ENCODE measurements at places on chromosomes 7 and 10.

DNA sequence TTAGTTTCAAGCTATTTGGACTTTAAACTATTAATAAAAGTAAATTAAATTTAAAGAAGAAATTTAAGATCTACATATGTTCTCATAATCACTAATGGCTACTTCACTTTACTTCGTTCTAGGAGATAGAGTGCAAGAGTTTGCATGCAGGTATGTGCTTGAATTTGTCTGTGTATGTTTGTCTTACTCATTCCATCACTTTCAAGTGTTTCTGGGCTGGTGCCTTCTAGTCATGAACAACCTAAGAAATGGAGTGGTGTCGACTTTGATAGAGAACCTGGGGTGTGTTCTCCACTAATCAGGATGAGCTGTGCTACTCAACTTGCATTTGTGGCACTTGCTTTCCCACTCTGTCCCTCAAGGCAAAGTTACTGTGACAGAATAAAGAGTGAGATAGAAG lies 169.9 kb downstream of the KCND2 start:
- DNase-seq = no peak

GRCh38 chr10:130128062-130128781 lies 8.0 kb upstream of the GLRX3 start:
- DNase-seq = no peak

DNA sequence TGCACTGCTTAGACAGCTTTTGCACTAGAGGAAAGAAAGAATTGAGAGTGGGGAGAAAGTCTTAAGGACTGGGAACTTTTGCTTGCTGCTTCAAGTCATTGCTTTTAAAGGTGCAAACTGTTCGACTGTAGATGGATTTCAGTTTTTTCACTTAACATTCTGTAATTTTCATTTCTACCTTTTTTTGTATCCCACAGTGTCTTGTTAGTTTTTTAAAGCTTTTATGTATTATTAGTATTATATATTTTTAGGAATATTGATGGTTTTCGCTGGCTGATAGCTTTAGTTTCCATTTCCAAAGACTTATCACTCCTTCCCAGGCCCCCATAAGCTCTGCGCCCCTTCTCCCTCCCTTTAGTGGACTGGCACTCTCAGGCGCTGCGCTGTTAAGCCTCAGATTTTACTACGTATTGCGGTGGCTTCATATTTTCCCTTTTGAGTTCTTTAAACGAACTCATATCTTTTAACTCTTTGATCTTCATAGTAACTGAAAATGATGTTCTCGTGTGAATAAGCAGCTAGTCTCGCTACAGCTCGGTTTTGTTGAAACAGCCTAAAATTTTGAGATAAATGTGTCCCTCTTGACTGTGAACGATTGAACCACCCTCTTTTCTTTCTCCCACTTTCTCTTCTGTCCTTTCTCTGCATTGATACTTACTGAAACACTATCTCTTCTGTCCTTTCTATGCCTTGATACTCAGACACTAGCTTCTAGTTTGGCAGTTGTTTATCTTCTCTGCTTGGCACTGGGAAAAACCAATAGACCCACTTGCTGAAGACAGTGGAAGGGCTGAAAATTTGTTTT lies 2.5 kb upstream of the ETV1 start:
- DNase-seq = no peak

DNA sequence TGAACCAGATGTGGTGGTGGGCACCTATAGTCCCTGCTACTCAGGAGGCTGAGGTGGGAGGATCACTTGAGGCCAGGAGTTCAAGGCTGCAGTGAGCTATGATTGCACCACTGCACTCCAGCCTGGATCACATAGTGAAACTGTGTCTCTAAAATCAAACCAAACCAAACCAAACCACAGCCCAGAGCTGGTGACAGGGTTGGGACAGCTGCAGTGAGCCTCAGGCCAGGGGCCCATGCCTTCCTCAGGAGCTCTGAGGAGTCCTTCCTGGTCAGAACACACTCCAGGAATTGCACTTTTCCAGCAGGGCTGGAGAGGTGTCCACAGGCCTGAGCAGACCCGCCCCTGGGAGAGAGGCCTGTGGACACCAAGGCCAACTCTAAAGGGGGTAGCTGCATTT lies 32.5 kb upstream of the OCM2 start:
- DNase-seq = no peak

GRCh38 chr10:102581401-102581800 lies 62.9 kb upstream of the TRIM8 start:
- no peak for DNase-seq

DNA sequence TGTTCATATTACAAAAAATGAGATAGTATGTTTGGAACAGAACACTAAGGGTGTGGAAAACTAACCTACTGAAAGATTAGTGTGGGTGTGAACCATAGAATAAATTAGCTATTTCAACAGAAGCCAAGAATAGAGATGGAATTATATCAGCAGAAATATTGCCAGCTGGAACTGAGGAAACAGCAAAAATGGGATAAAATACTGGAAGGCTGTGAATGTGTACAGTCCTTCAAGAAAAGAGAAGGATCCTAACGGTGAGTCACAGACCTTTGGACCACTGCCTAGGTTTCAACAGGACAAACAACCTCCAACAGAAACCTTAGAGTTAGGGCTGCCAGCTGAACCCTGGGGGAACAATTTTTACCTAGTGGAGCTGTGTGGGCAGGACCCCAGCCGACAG lies 395.0 kb downstream of the ZWINT start:
- DNase-seq = no peak

DNA sequence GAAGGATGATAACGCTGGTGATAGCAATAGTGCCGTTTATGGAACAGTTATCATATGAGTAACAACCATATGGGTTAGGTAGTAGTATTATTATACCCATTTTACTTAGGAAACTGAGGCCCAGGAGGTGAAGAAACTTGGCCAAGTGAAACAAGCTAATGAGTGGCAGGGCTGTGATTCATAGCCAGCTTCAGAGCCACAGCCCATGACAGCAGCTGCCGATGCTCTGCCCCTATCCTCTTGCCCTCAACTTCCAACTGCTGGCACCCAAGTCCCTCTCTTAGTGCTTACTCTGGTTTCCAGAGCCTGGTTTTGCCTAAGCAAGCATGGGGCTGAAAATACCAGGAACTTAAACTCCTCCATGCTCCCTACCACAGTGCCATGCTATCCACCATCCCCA lies 12.3 kb downstream of the SH3PXD2A start:
- no peak for DNase-seq

GRCh38 chr10:10967581-10968256 lies 50.0 kb upstream of the CELF2 start:
- no peak for DNase-seq

DNA sequence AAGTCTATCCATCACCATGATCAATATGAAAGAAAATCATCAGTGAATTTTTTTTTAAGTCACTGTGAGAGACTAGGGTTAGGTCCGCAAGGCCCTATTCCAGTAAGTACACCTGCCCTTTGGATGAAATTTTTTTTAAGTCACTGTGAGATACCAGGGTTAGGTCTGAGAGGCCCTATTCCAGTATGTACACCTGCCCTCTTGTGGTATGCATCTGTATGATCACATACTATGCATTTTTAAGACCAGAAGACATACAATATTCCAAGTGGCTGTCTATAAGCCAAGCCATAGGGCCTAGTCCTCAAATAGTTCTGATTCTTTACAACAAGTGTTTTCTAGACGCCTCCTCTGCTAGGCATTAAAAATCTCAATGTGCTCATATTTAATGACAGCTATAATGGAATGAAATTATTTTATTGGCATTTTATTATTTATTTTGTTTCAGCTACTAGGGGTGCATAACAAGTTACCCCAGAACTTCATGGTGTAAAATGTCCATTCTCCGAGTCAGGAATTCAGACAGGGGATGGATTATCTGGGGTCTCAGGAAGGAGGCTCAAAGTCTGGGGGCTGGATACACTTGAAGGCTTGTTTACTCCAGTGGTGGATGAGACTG lies 53.1 kb downstream of the TEX36 start:
- DNase-seq = no peak

GRCh38 chr10:62589689-62590088 lies 214.8 kb upstream of the ADO start:
- peak; percentile 32 for DNase-seq

GRCh38 chr7:7576344-7576743 lies 9.7 kb downstream of the MIOS start:
- no peak for DNase-seq

- DNase-seq = no peak
Observed at GRCh38 chr7:99012722-99013121, 131.2 kb downstream of the SMURF1 start.

GRCh38 chr10:61974601-61975390 lies 73.3 kb downstream of the ARID5B start:
- peak; percentile 57 for DNase-seq

- DNase-seq = peak; percentile 41
Observed at GRCh38 chr10:113576852-113577251, 24.0 kb downstream of the HABP2 start.

GRCh38 chr10:113030453-113030852 lies 80.4 kb downstream of the TCF7L2 start:
- DNase-seq = no peak

DNA sequence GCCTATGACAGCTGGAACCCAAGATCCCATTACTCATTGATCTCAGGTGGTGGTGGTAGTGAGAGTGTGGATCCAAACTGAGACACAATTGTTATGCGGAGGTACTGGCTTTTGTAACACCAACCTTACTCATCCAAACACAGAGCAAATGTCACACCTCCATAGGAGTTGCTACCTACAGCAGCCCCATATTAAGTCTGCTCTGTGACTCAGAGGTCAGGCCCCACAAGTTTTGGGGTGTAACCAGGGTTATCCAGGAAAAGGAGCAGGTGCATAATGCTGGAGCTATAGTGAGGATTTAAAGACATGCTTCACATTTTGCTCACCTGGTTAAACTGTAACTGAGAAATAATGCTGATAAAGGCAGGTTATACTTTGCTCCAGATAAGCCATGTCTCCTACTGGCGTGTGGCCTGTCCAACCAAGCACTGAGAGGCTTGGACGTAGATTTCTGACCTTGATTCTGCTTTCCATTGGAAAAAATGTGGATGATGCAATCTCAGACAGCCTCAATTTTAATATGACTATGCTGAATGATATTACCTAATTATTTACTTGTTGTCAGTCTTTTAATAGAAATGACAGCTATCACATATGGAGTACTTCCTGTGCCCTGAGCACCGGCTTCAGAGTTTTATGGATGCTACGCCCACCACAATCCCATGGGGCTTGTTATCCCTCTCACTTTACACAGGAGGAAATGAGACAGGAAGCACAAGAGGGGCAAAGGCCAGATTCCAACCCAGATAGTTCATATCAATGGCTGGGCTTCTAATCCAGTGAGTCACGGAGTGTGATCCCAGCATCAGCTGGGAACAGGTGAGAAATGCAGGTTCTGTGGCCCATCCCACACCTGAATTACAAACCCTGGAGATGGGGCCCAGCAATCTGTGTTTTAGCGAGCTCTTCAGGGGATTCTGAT lies 181.3 kb downstream of the CHN2 start:
- no peak for DNase-seq

DNA sequence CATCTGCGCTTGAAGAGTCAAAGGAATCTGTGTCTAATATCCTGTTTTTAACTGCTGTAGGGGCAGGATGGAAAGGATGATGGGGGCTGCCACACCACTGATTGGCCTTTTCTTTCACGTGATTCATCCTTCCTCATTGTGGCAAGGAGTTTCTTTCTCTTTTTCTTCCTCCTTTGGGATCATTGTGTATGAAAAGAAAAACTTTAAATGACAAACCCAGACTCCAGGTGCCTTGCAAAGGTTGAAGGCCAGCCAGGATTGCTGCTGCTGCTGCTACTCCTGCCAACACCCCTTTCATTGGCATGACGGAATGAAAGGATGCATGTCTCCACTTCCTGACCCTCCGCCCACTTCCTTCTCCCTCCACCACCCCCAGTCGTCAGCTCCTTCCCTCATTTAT lies 6.5 kb upstream of the OIT3 start:
- peak; percentile 39 for DNase-seq

- DNase-seq = no peak
Observed at GRCh38 chr7:33937871-33938270, 32.5 kb downstream of the BMPER start.

GRCh38 chr10:30822693-30823465 lies 193.3 kb upstream of the LYZL2 start:
- no peak for DNase-seq

DNA sequence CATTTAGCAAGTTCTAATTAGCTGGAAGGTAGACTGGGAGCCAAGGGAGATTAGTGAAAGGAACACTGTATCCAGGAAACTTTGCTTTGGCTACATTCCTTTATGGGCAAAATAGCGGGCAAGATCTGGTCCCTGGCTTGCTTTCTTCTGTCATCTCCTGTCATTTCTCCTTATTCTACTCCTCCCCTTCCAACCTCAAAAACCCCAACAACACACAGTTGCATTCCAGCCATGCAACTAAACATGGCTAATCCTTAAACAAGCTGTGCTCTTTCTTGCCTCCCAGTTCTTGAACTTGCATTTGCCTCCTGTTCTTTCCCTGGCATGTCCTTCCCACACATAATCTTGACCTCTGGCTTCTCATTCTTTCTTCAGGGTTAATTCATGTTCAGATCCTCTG lies 59.5 kb upstream of the CDCA7L start:
- DNase-seq = no peak

DNA sequence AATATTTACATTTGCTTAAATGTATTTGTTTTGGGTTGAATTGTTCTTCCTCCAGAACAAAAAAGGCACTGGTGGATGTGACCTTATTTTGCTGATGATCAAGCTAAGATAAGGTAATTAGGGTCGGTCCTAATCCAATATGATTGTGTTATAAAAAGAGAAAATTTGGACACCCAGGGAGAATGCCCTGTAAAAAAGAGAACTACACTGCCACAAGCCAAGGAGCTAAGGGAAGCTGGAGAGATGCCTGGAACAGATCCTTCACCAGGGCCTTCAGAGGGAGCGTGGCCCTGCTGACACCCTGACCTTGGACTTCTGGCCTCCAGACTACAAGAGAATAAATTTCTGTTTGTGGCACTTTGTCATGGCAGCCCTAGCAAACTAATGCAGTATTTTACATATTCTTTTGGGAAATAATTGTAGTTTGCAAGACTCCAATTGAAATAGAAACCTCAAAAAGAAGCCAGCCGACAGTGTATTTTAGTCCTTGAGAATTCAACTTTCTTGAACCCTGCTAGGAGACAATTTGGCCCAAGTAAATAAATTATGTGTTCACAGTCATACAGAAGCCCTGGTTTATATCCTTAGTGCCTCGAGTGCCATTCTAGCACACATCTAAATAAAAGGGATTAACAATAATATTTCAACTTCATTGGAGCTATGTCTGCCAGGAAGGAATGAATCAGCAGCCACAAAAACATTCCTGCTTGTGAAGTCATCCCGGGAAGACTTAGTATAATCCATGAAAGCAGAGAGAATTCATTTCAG lies 164.6 kb downstream of the PKD1L1 start:
- DNase-seq = no peak

- DNase-seq = no peak
Observed at GRCh38 chr10:86964061-86964846, 4.0 kb upstream of the ADIRF start.

DNA sequence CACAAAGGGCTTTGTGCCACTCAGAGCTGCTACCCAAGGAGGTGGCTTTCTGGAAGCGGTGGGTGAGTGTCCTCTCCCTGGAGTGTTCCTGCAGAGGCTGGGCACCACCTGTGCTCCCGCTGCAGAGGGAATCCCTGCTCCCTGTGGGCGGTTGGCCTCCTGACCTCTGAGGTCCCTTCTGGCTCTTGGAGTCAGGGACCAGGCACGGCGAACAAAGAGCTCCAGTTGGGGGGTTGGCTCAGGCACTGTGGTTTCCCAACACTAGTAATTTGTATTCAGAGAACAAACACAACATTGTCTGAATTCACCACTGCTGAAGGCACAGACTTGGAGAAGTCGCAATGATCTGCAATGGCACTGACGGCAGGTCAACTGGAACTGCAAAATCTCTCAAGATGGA lies 328.9 kb downstream of the PRPF18 start:
- no peak for DNase-seq
